ENCODE measurements at places on chromosomes 5 and 9.

GRCh38 chr9:38263532-38263931 lies 129.0 kb upstream of the ALDH1B1 start:
- no peak for DNase-seq

DNA sequence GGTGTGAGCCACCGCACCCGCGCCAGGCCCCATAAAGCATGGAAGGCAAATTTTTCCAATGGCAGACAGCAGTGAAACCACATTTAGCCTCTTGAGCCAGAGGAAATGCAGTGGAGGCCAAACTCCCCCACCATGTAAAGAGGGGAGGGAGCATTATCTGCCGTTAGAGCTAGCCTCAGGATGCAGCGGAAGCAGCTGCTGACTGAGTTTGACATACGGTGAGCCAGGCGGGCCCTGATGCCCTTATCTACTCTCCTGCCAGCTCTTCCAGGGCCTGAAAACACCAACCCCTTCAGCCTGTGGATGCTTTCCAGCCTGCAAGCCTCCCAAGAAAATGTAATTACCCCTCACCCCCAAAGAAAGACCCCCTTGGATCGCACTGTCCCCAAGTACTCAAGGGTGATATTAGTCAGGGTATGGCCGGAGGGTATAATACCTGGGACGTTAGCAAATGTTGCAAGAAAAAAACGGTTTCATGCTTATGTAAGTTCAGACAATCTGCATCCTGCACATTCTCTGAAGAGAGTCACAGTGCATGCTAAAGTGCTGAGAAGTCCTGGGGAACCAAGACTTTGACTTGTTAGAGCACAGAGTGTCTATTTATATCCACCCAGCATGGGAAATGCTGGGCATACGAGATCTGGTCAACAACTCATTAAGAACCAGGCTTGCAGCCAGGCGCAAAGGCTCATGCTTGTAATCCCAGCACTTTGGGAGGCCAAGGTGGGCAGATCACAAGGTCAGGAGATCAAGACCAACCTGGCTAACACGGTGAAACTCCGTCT lies 11.3 kb upstream of the GGTA1 start:
- no peak for DNase-seq

- DNase-seq: no peak
Observed at GRCh38 chr5:149938791-149939358, 5.7 kb downstream of the PDE6A start.

GRCh38 chr5:94196953-94197352 lies 421.5 kb downstream of the KIAA0825 start:
- DNase-seq: no peak

GRCh38 chr5:67487862-67488261 lies 291.3 kb upstream of the CD180 start:
- DNase-seq: no peak

DNA sequence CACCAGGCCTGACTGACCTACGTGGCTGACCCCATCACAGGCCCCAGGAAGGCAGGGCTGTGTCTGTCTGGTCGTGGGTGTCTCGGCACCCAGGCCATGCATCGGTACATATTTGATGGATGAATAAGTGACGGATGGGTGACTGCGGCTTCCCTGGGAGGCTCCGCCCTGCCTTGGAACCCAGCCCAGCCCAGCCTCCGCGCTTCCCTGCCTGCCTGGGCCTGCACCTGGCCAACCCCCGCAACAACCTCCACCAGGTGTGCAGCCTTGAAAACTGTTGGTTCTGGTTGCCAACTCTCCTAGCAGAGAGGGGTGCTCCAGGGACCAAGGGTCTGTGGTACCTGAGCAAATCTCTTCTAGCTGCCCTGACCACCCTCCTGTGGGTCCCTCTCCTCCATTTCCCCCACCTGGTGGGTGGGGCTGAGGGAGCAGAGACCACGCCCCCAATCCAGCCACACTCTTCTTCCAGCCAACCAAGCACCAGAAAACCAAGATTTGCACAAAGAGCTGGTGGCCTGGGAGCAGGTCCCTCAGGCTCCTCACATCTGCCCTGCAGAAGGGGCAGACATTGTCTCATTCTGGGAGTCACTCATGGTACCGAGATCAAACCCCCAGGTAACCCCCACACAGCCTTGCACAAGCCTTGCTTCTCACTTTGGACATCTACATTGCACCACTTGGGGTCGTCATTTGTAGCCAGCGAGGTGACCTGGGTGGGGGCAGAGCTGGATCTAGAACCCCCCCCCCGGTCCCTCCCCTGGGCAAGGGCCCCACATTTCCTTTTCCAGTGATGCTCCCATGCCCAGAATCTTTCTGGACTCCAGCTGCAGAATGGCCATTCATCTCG lies 100.6 kb upstream of the IER5L start:
- DNase-seq: peak; percentile 11

- no peak for DNase-seq
Observed at GRCh38 chr9:126372716-126373115, 46.1 kb downstream of the MVB12B start.

DNA sequence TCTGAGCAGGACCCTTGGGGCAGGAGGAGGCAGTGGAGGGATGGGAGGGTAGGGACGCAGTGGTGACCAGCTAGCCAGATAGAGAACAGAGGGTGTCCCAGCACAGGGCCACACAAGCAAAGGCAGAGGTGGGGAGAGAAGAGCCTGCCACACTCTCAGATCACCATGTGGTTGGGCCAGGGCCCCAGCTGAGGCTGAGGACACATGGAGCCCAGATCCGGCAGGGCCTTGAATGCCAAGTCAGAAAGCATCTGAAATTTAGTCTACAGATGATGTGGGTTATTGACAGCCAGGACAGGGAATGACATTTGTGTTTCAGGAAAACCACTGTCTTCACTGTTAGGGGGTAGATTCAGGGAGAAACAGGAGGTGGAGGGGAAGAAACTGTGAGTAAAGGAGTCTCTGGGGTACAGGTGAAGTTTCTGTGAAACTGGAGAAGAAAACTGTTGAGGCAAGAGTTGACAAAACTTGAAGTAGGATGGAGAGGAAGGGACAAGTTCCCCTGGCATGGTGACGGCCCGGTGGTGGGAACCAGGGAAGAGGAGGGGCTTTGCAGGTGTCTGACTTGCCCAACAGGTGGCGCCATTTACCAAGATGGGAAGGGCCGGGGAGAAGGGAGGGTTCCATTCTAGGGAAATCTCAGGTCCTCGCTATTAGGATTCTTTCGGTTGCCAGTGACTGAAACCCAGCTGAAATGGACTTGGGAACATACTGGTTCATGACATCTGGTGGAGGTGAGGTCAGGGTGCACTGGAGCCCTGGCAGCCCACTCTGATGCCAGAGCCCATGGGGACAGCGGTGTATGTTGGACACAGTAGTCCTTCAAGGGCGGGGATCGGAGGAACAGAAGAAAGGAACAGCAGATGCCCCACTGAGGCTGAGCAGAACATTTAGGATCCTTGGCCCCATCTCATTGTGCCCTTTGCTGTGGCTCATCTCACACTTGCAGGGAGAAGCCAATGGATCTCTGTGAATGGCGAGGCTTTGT lies 100.1 kb downstream of the KCNIP1 start:
- peak; percentile 53 for DNase-seq

- no peak for DNase-seq
Observed at GRCh38 chr9:129547063-129547462, 73.8 kb downstream of the C9orf50 start.

DNA sequence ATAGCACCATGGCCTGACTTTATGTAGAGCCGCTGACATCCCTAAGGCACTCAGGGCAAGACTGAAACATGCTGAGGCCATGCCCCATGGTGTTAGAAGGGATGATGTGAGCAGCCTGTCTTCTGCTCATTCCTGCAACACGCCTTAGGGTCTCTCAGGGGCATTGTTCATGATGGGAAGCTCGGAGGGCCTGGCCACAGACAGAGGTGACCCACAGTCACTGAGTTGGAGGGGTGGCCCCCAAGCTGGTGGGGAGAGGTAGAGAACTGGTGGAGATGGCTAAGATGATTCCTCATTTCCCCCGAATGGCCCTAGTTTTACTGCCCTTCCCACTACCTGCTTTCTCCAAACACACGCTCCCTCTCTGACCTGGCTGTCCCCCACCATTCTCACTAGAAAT lies 135.2 kb downstream of the BARX1 start:
- DNase-seq: no peak

DNA sequence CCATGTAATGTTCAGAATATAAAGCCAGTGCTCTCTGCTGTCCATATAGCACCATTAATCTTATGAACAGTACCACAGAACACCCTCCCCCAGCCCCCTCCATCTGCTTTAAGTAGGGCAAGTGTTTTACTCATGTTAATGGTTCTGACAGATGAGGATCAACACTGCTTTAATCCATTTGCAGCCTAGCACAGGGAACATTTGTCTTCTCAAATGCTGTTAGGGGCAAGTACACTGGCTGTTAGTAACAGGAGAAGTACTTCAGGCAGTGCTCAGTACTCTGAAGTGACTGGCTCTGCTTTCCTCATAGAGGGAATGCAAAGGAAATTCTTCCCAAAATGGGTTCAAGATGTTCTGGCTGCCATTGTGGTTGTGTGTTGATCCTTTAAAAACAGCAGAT lies 202.6 kb downstream of the DCP2 start:
- peak; percentile 29 for DNase-seq

DNA sequence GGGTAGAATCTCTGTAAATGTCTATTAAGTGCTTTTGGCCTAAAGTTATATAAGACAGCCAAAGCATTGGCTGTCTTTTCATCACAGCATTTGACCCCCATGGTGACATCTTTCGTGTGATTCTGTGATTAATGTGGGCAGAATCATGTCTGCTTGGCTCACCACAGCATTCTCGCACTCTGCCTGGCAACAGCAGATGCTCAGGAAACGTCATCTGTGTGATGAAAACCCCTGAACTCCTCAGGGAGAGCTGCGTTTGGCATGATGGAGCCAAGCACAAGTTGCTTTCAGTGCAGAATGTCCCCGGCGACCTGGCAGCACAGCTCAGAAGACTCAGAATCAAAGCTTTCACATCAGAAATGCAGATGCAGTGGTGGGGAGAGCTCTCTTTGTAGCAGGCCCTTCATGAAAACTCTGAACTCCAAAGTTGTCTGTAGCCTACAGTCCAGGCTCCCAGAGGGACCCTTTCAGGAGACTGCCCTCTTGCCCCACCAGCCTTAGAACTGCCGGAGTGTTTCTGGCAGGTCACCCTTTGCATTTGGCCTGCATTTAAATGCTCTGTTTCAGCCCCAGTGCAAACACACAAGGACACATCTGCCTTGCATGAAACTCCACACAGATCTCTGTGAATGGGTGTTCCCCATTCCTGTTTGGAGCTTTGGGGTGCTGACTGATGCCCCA lies 155.6 kb upstream of the PANK3 start:
- DNase-seq: no peak

- DNase-seq: no peak
Observed at GRCh38 chr5:44691802-44692201, 116.9 kb upstream of the MRPS30 start.

DNA sequence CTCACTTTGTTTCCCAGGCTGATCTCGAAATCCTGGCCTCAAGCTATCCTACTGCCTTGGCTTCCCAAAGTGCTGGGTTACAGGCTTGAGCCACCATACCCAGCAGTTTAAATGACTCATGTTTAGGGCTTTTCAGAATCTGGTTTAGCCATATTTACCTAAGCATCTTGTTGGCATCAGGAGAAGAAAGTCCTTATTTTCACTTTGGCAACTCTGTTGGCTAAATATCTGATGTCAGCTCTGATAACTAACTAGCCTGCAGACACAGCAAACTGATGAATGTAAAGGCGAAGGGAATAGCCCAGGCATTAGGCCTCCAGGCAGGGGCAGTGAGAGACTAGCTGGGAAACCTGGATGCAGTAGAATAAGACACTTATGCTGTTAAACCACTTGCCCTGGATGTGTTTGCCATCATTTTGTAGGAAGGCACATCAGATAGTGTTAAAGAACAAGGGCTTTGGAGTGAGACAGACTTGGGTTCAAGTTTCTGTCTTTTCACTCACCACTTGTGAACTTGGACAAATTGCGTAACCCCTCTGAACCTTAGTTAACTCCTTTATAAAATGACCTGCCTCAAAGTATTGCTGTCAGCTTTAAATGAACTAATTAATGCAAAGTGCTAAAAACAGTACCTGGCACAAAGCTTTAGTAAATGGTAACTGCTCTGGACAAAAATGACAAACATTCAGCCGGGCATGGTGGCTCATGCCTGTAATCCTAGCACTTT lies 34.7 kb upstream of the GARNL3 start:
- no peak for DNase-seq

- no peak for DNase-seq
Observed at GRCh38 chr9:110016340-110016739, 191.6 kb downstream of the C9orf152 start.

- DNase-seq: no peak
Observed at GRCh38 chr5:108259306-108259705, 122.6 kb downstream of the FBXL17 start.

- no peak for DNase-seq
Observed at GRCh38 chr5:148090773-148091250, 27.0 kb downstream of the SPINK5 start.

GRCh38 chr9:97064176-97064575 lies 25.2 kb upstream of the CTSV start:
- DNase-seq: no peak

GRCh38 chr5:33433303-33434240 lies 7.2 kb upstream of the TARS1 start:
- no peak for DNase-seq
